ENCODE measurements at places on chromosomes 3 and 15. TPM values are rescaled to one million over a fixed set of nuclear protein-coding genes. Genes with fewer than 3 reads are reported as not detected.
A peak's percentile ranks its signal among the peaks of the same experiment; 100 is the strongest.

DNA sequence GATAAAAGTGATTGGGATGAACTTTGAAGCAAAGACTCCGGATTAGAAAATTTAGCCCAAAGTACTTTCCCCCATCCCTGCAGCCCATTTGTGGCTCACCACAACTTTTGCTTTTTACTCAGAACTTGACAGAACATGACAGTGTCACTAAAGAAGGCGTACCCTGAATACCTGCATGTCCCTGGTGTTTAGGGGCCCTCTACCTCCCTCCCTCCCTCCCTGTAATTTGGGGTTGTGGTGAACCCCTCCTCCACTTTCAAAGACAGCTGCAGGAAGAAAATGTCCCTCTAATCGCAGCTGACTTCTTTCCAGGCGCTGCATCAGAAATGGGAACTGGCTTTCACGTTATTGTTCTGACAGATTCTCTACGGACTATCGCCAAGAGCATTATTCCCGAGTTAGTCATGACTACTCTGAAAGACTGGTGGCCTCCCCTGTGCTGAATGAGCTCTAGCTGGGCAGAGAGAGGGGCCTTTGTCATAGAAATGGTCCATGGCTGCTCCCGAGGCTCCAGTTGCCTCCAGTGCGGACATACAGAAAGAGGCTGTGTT lies 93.2 kb upstream of the ARHGEF3 start:
- H3K36me3 ChIP-seq, result no peaks in the 10 kb centered on the region
- no peaks in the 10 kb centered on the region for H3K27me3 ChIP-seq
- H3K27ac ChIP-seq, result no peak overlapping the region
- DNase-seq, result peak; percentile 88

GRCh38 chr3:186593862-186594261 lies 19.0 kb upstream of the AHSG start:
- H3K27ac ChIP-seq, result no peak overlapping the region
- H3K4me3 ChIP-seq, result no peak overlapping the region
- no peaks in the 10 kb centered on the region for H3K36me3 ChIP-seq
- DNase-seq, result no peak
- H3K27me3 ChIP-seq, result no peaks in the 10 kb centered on the region

SPATA12 gene
- total RNA-seq, result not detected

DNA sequence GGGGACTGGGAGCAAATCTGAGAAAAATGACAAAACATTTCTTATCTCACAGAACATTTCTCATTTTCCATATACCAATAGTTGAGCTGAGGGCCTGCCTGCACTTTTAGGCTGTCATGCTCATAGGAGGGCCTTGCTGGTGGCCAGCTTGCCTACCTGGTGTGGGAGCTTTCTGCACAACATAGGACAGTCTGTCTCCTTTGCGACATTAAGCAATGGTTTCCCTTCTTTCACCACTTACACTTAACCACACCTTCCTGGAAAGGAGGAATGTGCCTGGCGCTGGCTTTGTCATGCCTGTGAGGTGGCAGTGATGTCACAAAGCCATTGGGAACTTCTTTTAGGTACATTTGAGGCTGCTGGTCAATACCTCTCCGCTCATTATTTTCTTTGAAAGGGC lies 5.7 kb downstream of the SNAPC5 start:
- no peaks in the 10 kb centered on the region for H3K27me3 ChIP-seq
- H3K36me3 ChIP-seq, result peaks cover 12% of the 10 kb centered on the region
- H3K27ac ChIP-seq, result no peak overlapping the region

PLA2G4B gene
- total RNA-seq, result 1.3 TPM

- DNase-seq, result no peak
- peaks cover 15% of the 10 kb centered on the region for H3K4me1 ChIP-seq
- H3K36me3 ChIP-seq, result no peaks in the 10 kb centered on the region
Measured at GRCh38 chr3:187958432-187959003, 195.4 kb upstream of the LPP start.

- no peak overlapping the region for H3K4me3 ChIP-seq
- no peak for DNase-seq
- H3K27ac ChIP-seq, result no peak overlapping the region
- no peaks in the 10 kb centered on the region for H3K36me3 ChIP-seq
Measured at GRCh38 chr15:77538027-77538451, 94.7 kb downstream of the LINGO1 start.

GRCh38 chr15:38522922-38523321 lies 41.7 kb downstream of the RASGRP1 start:
- H3K4me1 ChIP-seq, result no peaks in the 10 kb centered on the region
- H3K27me3 ChIP-seq, result no peaks in the 10 kb centered on the region
- H3K27ac ChIP-seq, result no peak overlapping the region
- H3K4me3 ChIP-seq, result no peak overlapping the region
- DNase-seq, result no peak
- no peaks in the 10 kb centered on the region for H3K36me3 ChIP-seq

C3orf49 gene
- not detected for total RNA-seq

DNA sequence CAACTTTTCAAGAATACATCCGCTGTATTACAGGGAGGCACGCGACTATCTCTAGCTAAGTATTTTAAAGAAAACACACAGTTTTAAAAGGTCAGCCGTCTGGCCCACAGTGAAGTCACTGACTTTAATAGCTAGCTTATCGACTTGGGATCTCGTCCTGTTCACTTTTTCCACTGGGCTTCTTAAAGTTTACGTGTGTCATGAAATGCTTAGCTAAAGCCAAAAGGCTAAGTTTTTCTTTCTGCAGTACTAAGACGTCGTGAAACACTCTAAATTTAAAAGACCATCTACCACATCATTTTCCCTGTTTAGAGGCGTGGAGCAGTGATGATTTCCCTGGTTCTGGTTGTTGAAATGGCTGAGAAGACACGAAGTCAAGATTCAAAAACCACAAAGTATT lies 27.1 kb downstream of the LRIG1 start:
- DNase-seq, result peak; percentile 67
- peaks cover 8% of the 10 kb centered on the region for H3K4me1 ChIP-seq
- peak overlapping the region; percentile 44 for H3K27ac ChIP-seq
- H3K27me3 ChIP-seq, result no peaks in the 10 kb centered on the region
- peak overlapping the region; percentile 26 for H3K4me3 ChIP-seq

DNA sequence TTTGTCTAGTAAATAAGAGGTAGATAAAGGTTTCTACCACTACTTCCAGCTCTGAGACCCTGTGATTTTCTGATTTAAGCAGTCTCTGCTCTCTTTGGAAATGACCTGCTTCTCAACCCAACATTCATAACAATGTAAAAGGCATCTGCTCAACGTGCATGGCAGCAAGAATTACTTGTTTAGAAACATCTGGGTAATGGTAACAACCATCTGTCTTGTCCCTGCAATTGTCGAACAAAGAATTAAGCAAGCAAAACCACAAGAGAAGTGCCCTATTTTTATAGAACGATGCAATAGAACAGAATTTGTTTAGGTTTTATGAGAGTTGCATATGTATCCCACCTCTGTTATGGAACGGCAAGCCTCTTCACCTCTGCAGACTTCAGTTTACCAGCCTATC lies 7.1 kb upstream of the FSIP1 start:
- no peaks in the 10 kb centered on the region for H3K27me3 ChIP-seq
- H3K4me1 ChIP-seq, result peaks cover 33% of the 10 kb centered on the region
- DNase-seq, result peak; percentile 61
- H3K27ac ChIP-seq, result no peak overlapping the region
- H3K36me3 ChIP-seq, result no peaks in the 10 kb centered on the region
- no peak overlapping the region for H3K4me3 ChIP-seq

DNA sequence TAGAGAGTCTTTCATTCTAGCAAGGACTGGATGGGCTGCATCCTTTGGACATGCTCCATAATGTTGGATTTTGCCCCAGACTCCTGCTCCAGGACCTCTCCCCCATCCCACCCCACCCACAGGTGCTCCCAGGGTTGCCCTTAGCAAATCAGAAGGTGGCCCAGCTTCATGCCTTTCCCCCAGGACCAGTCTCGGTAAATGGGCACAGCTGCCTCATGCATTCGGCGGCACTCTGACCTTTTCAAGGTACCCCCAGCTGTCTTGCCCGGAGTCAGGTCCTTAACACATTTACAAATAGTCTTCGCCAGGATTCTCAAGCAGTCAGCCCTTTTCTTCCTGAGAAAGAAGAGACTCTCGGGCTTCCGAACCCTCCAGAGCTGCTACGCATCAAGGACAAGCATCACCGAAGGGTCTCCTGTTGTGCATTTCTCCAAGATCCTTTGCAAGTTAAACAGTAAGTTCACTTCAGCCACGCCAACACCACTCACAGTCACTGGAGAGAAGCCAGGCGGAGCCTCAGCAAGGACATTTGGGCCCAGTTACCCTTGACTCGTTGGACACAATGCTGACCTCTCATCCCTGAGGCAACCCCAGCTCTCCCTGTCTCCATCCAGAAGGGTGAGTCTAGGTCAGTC lies 287.8 kb downstream of the FAM43A start:
- H3K4me3 ChIP-seq, result no peak overlapping the region
- no peak for DNase-seq
- no peaks in the 10 kb centered on the region for H3K27me3 ChIP-seq
- no peaks in the 10 kb centered on the region for H3K36me3 ChIP-seq
- no peaks in the 10 kb centered on the region for H3K4me1 ChIP-seq

GRCh38 chr3:131782751-131783150 lies 252.1 kb downstream of the CPNE4 start:
- H3K4me3 ChIP-seq, result no peak overlapping the region
- no peaks in the 10 kb centered on the region for H3K36me3 ChIP-seq
- no peaks in the 10 kb centered on the region for H3K4me1 ChIP-seq
- no peaks in the 10 kb centered on the region for H3K27me3 ChIP-seq

- H3K36me3 ChIP-seq, result no peaks in the 10 kb centered on the region
- no peak overlapping the region for H3K4me3 ChIP-seq
- no peaks in the 10 kb centered on the region for H3K4me1 ChIP-seq
- DNase-seq, result no peak
Measured at GRCh38 chr15:99347574-99347973, 96.3 kb downstream of the LRRC28 start.

DNA sequence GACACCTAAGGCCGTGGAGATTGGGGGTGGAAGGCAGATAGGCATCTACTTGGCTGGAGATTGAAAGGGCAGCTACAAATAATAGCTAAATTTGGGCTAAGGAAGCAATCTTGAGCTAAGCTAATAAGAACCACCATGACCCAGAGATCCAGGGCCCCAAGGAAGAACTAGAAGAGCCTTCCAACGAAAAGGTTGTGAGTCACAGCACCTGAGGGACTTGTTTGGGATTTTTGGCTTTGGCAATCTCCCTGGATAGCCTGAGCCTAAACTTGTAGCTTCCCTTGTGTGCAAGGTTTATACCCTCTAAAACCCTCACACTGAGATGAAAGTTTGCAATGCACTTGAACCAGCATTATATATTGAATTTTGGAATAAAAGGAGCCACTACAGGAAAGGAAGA lies 364.0 kb upstream of the IL12A start:
- no peak for DNase-seq
- H3K27me3 ChIP-seq, result no peaks in the 10 kb centered on the region
- H3K27ac ChIP-seq, result no peak overlapping the region
- H3K4me1 ChIP-seq, result peaks cover 16% of the 10 kb centered on the region
- H3K36me3 ChIP-seq, result no peaks in the 10 kb centered on the region

ASB14 gene
- total RNA-seq, result not detected

GRCh38 chr15:80251428-80252120 lies 439 bp downstream of the CTXND1 start:
- H3K4me1 ChIP-seq, result no peaks in the 10 kb centered on the region
- no peak overlapping the region for H3K27ac ChIP-seq
- DNase-seq, result no peak
- peaks cover 30% of the 10 kb centered on the region for H3K27me3 ChIP-seq
- no peaks in the 10 kb centered on the region for H3K36me3 ChIP-seq
- no peak overlapping the region for H3K4me3 ChIP-seq

NPAP1 gene
- not detected for total RNA-seq

GRCh38 chr3:7508821-7509220 lies 647.9 kb downstream of the GRM7 start:
- H3K27me3 ChIP-seq, result no peaks in the 10 kb centered on the region
- H3K4me1 ChIP-seq, result no peaks in the 10 kb centered on the region
- H3K36me3 ChIP-seq, result no peaks in the 10 kb centered on the region
- H3K4me3 ChIP-seq, result no peak overlapping the region
- DNase-seq, result peak; percentile 83
- no peak overlapping the region for H3K27ac ChIP-seq

DNA sequence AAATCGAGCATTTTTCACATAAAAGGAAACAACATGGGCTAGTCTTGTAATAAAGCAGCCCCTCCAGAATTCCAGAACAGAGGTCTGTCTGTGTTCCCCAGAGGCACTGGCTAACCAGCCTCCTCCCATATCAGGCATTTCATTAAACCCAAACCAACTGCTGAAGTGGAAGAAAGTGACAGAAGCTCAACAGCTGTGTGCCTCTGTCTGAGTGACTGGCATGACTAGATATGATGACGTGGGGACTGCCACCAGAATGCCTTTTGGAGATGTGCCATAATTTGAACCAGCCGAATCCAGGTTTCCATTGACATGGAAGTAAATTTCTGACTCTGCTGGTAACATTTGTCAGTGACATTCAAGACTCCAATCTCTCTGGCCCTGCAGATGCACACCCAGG lies 8.7 kb downstream of the LIMD1 start:
- H3K4me3 ChIP-seq, result no peak overlapping the region
- H3K36me3 ChIP-seq, result peaks cover 13% of the 10 kb centered on the region

DNA sequence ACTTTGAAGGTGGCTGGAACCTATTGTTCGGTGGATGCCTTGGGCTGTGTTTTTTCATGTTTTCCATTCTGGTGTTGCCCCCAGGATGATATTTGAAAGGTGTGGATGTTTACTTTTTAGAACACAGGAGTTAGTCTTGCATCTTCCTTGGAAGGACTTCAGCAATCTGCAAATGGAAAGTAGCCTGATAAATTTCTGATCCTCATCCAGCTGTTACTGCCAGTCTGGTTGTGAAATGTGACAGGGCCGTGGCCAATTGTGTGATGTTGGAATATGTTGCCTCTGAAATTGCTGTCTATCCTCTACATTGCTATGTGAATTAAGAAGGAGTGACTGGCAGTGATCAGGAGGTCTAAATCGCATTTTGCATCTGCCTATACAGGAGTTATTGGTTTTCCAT lies 382.5 kb upstream of the C2CD4B start:
- no peak overlapping the region for H3K4me3 ChIP-seq
- H3K27ac ChIP-seq, result no peak overlapping the region
- H3K4me1 ChIP-seq, result peaks cover 2% of the 10 kb centered on the region
- no peak for DNase-seq
- no peaks in the 10 kb centered on the region for H3K36me3 ChIP-seq
- no peaks in the 10 kb centered on the region for H3K27me3 ChIP-seq

FEZF2 gene
- total RNA-seq, result not detected

DNA sequence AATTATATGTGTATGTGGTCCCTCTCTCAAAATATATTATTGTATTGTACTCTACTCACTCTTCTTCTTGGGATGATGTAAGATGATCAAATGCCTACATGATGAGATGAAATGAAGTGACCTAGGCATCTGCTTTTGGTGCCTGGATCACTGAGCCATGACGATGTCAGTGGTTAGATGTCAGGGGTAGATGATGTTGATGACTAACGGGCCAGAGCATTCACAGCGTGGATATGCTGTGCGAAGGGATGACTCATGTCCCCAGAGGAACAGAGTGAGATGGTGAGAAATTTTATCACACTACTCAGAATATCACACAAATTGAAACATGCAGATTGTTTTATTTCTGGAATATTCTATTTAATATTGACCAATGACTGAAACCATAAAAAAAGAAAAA lies 233.9 kb upstream of the CADM2 start:
- H3K27ac ChIP-seq, result no peak overlapping the region
- no peaks in the 10 kb centered on the region for H3K36me3 ChIP-seq
- no peaks in the 10 kb centered on the region for H3K4me1 ChIP-seq
- DNase-seq, result peak; percentile 88
- no peaks in the 10 kb centered on the region for H3K27me3 ChIP-seq
